Neural progenitor cell (in vitro differentiated cells): ENCODE measurements at places on chromosomes 2 and 18. TPM values are rescaled to one million over a fixed set of nuclear protein-coding genes. Genes with fewer than 3 reads are reported as not detected.

- H3K27me3 ChIP-seq = no peaks in the 10 kb centered on the region
- H3K4me1 ChIP-seq = no peaks in the 10 kb centered on the region
- H3K36me3 ChIP-seq = no peaks in the 10 kb centered on the region
- H3K4me3 ChIP-seq = no peak overlapping the region
- DNase-seq = no peak
Observed at GRCh38 chr2:210956101-210956500, 399.7 kb downstream of the CPS1 start.

GRCh38 chr2:204023088-204023487, 86.5 kb downstream of the ICOS start:
- no peaks in the 10 kb centered on the region for H3K27me3 ChIP-seq
- H3K4me3 ChIP-seq = no peak overlapping the region
- H3K4me1 ChIP-seq = peaks cover 4% of the 10 kb centered on the region
- H3K36me3 ChIP-seq = no peaks in the 10 kb centered on the region
- DNase-seq = no peak

DNA sequence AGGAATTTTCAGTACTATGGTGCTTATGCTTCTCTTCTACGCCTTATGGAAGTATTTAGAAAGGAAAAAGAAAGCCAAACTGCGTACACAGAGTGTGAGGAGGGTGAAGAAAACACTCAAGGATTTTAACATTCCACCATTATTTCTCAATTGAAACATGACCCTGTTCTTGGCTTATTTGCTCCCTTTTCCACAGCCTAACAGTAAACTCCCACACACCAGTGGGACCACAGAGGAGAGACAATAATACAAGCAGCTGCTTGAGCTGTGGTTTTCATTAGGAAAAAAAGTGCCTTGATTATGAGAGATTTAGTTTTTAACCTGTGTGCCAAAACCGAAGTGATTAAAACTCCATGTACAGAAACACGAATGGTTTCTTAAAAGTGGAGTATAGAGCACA, 134.3 kb downstream of the MEP1B start:
- H3K4me1 ChIP-seq = peaks cover 15% of the 10 kb centered on the region
- no peaks in the 10 kb centered on the region for H3K36me3 ChIP-seq

DNA sequence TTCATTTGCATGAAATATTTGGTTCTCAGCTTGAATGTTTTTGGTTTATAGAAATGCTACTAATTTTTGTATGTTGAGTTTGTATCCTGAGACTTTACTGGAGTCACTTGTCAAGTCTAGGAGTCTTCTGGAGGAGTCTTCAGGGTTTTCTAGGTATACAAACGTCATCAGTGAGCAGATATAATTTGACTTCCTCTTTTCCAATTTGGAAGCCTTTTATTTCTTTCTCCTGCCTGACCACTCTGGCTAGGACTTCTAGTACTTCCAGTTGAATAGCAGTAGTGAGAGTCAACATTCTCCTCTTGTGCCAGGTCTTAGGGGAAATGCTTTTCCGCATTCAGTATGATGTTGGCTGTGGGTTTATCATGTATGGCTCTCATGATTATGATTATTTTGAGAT, 55.4 kb upstream of the THUMPD2 start:
- no peaks in the 10 kb centered on the region for H3K4me1 ChIP-seq
- DNase-seq = no peak
- H3K27me3 ChIP-seq = no peaks in the 10 kb centered on the region
- no peak overlapping the region for H3K27ac ChIP-seq
- H3K4me3 ChIP-seq = no peak overlapping the region

GRCh38 chr18:8980496-8980895, 122.0 kb upstream of the NDUFV2 start:
- H3K4me1 ChIP-seq = peaks cover 29% of the 10 kb centered on the region
- no peaks in the 10 kb centered on the region for H3K27me3 ChIP-seq
- H3K36me3 ChIP-seq = no peaks in the 10 kb centered on the region
- H3K4me3 ChIP-seq = peak overlapping the region; percentile 18
- peak overlapping the region; percentile 72 for H3K27ac ChIP-seq

- no peak overlapping the region for H3K4me3 ChIP-seq
- H3K27me3 ChIP-seq = no peaks in the 10 kb centered on the region
- H3K27ac ChIP-seq = no peak overlapping the region
- H3K36me3 ChIP-seq = no peaks in the 10 kb centered on the region
Observed at GRCh38 chr2:88827821-88828220, 136.3 kb downstream of the RPIA start.

DNA sequence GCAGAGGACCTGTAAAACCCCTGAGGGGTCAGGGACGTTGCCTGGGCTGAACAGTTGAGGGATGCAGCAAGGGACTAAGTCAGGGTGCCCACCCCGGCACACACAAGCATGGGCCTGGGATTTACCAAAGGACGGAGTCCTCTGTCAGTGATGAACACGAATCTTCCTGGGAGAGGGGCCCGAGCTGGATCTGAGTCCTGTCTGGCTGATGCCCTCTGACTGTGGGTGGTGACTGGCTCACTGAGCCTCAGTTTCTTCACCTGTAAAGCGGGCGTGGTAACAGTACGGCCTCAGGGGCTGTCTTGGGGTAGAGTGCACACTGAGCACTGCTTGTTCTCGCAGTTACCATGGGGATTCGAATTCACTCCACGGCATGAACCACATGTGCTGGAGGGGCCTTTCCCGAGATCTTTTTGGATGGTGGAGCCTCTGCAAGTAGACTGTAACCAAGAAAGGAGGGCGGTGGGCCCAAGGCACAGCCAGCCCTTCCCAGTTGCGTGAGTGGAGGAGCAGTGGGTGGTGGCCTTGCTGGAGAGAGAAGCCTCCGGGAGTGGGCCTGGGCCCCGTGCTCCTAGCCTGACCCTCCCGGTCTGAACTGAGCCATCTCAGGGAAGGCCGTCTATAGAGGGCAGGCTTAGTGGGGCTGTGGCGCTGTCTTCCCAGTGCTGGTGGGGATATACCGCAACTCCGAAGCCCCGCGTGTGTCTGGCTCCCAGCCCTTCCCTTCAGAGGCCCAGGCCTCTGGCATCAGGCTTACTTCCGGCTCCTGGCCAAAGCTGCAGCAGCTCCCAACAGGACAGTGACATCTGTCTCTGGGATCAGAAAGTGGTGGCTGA, 130.8 kb upstream of the HS6ST1 start:
- peaks cover 6% of the 10 kb centered on the region for H3K4me1 ChIP-seq
- DNase-seq = peak; percentile 14
- H3K36me3 ChIP-seq = no peaks in the 10 kb centered on the region

- DNase-seq = no peak
- no peak overlapping the region for H3K27ac ChIP-seq
- H3K36me3 ChIP-seq = no peaks in the 10 kb centered on the region
- H3K27me3 ChIP-seq = no peaks in the 10 kb centered on the region
- no peak overlapping the region for H3K4me3 ChIP-seq
- H3K4me1 ChIP-seq = peaks cover 10% of the 10 kb centered on the region
Observed at GRCh38 chr2:98356729-98357128, 10.5 kb downstream of the CNGA3 start.

- H3K27ac ChIP-seq = no peak overlapping the region
- no peaks in the 10 kb centered on the region for H3K27me3 ChIP-seq
- H3K4me1 ChIP-seq = peaks cover 43% of the 10 kb centered on the region
Observed at GRCh38 chr2:156589381-156590079, 153.4 kb downstream of the GPD2 start.

DNA sequence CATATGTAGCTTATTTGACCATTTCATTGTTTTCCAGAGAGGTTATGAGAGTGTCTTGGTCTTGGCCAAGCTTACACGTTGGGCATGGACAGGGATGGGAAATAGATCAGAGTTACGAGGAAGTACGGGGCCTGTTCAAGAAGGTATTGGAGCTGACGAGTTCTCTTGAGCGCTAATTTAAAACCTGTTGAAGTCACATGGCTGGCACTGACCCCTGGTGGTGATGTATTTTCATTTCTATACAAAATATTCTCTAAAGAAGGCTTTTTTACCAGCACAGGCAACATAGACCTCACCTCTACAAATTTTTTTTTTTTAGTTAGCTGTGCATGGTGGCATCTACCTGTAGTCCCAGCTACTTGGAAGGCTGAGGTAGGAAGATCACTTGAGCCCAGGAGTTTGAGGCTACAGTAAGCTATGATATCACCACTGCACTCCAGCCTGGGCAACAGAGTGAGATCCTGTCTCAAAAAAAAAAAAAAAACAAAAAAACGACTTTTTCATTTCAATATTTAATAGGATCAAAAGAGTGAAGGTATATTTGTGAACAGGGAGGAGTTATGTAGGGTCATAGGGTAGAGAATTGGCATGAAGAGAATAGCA, 19.6 kb downstream of the UGP2 start:
- DNase-seq = peak; percentile 59
- H3K4me3 ChIP-seq = no peak overlapping the region
- H3K36me3 ChIP-seq = peaks cover 23% of the 10 kb centered on the region
- no peaks in the 10 kb centered on the region for H3K4me1 ChIP-seq
- H3K27me3 ChIP-seq = no peaks in the 10 kb centered on the region
- no peak overlapping the region for H3K27ac ChIP-seq

DNA sequence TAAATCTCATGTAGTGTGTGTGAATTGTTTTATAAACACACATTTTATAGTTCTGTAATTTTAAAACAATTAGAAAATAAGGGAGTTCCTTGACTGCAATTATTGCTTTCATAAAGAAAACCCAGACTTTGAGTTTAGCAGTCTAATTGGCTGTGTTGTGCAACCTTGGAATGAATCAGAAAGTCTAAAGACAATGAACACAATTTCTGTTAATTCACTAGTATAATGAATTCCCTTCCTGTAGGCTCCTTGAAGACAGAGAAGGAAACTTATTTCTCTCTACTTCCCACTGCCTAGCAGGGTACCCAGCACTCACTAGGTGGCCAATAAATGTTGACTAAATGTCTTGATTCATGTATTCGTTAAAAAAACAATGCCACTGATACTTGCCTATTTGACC, 79.9 kb downstream of the ANTXR1 start:
- H3K36me3 ChIP-seq = no peaks in the 10 kb centered on the region
- no peak overlapping the region for H3K27ac ChIP-seq
- H3K4me3 ChIP-seq = no peak overlapping the region
- DNase-seq = no peak
- no peaks in the 10 kb centered on the region for H3K27me3 ChIP-seq

DNA sequence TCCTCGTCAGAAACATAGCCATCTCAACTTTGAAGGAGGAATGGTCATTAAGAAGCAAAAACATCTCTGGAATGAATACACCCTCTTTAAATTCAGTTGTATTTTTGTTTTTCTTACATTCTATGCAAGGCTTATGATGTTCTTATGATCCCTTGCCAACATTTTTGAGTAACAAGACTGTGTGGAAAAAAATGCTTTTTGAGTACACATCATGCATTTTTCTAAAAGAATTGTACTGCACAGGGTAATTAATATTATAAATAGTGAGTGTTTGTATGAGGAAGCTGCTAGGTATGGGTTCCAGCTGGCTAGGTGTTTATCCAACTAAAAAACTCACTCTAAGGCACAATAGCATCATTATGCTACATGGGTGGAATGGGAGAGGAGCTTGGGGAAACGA, 59.0 kb upstream of the SPATS2L start:
- H3K27ac ChIP-seq = no peak overlapping the region
- H3K4me3 ChIP-seq = no peak overlapping the region
- H3K4me1 ChIP-seq = no peaks in the 10 kb centered on the region
- H3K27me3 ChIP-seq = no peaks in the 10 kb centered on the region

- no peak for DNase-seq
- H3K4me1 ChIP-seq = no peaks in the 10 kb centered on the region
- H3K4me3 ChIP-seq = no peak overlapping the region
- no peaks in the 10 kb centered on the region for H3K36me3 ChIP-seq
Observed at GRCh38 chr2:57180042-57180567, 866.5 kb upstream of the VRK2 start.

- H3K27ac ChIP-seq = no peak overlapping the region
- peaks cover 3% of the 10 kb centered on the region for H3K36me3 ChIP-seq
- no peaks in the 10 kb centered on the region for H3K4me1 ChIP-seq
- H3K4me3 ChIP-seq = no peak overlapping the region
Observed at GRCh38 chr2:173298536-173299097, 56.1 kb upstream of the CDCA7 start.

GRCh38 chr2:142112757-142113221, 18.0 kb downstream of the LRP1B start:
- no peak overlapping the region for H3K27ac ChIP-seq
- no peaks in the 10 kb centered on the region for H3K36me3 ChIP-seq
- no peaks in the 10 kb centered on the region for H3K27me3 ChIP-seq

- H3K4me1 ChIP-seq = no peaks in the 10 kb centered on the region
- no peak overlapping the region for H3K4me3 ChIP-seq
Observed at GRCh38 chr2:3751806-3752205, 48.4 kb downstream of the DCDC2C start.

DNA sequence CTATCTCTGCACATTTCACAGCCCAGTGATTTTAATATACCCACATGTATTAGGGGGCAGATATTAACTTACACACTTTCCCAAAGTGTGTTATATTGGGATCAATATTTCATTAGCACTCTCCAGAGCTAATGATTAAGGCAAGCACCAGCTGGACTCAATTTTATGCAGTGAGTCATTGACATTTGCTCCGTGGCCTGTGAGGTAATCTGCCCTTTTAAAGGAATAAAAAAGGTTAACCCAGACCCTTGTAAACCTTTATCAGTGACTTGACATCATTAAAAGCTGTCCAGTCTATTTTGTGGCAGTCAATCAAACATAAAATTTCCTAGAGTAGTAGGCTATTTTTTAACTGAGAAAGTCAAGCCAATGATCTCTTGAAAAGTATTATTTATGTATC, 1870.4 kb upstream of the CELF4 start:
- no peak for DNase-seq
- no peak overlapping the region for H3K27ac ChIP-seq
- no peaks in the 10 kb centered on the region for H3K36me3 ChIP-seq
- no peaks in the 10 kb centered on the region for H3K27me3 ChIP-seq
- H3K4me3 ChIP-seq = no peak overlapping the region

DNA sequence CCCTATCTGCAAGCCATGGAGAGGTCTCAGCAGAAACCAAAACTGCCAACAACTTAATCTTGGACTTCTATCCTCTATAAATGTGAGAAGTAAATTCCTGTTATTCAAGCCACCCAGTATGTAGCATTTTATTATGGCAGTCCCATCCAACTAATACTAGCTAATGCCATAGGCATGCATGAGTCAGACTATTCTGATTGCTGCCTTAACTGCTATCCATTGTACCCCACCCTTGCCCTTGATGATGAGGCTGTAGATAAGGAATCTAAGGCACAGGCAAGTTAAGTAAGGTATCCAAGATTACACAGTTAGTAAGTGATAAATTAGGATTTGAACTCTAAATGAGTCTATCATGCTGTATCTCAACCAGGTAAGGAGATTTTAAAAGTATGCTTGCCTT, 223.0 kb downstream of the UBE2E3 start:
- DNase-seq = no peak
- H3K27ac ChIP-seq = no peak overlapping the region
- no peak overlapping the region for H3K4me3 ChIP-seq
- H3K36me3 ChIP-seq = no peaks in the 10 kb centered on the region

- no peaks in the 10 kb centered on the region for H3K4me1 ChIP-seq
- DNase-seq = no peak
- no peak overlapping the region for H3K27ac ChIP-seq
- H3K27me3 ChIP-seq = no peaks in the 10 kb centered on the region
Observed at GRCh38 chr2:82839036-82839435, 1620.0 kb downstream of the SUCLG1 start.

- peak overlapping the region; percentile 47 for H3K4me3 ChIP-seq
- H3K27ac ChIP-seq = no peak overlapping the region
- H3K27me3 ChIP-seq = peaks cover 15% of the 10 kb centered on the region
- H3K4me1 ChIP-seq = no peaks in the 10 kb centered on the region
- DNase-seq = peak; percentile 88
- H3K36me3 ChIP-seq = no peaks in the 10 kb centered on the region
Observed at GRCh38 chr18:61581578-61582201, 248.5 kb downstream of the CDH20 start.

Gene CHRND
- 0.19 TPM in 1 of 2 replicates, not detected in the other for total RNA-seq

Gene APLF
- 9.8 and 16.9 TPM in 2 replicates for total RNA-seq

Gene SKOR2
- not detected in 2 replicates for total RNA-seq

Gene RALB
- total RNA-seq = 55.3 and 79.8 TPM in 2 replicates

Gene ARHGAP25
- 3.0 and 5.8 TPM in 2 replicates for total RNA-seq

Gene SCYGR2
- not detected in 2 replicates for total RNA-seq

Gene MAP3K19
- total RNA-seq = not detected in 2 replicates
